ENCODE measurements at places on chromosomes 13 and 19.

GRCh38 chr19:46862503-46862834 lies 1.7 kb downstream of the ARHGAP35 start:
- H3K36me3 ChIP-seq = no peaks in the 10 kb centered on the region
- H3K27ac ChIP-seq = peak overlapping the region; percentile 96
- DNase-seq = no peak
- no peaks in the 10 kb centered on the region for H3K27me3 ChIP-seq

DNA sequence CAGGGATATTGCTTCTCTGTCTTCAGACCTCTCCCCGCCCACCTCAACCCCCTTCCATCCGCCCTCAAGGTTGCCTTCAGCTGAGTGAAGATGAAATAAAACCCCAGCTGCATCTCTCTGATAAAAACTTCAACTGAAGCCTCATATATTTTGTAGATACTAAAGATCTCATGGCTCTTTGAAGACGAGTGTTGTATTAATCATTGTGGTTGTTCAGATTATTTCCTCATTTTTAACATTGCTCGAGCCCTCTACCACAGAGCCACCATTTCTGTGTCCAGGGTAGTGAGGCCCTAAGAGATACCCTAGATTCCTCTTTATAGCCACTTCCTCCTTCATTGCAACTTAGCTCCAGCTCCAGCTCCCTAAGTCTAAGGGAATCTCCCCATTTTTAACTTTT lies 312.8 kb upstream of the ZNF507 start:
- no peaks in the 10 kb centered on the region for H3K4me1 ChIP-seq
- H3K36me3 ChIP-seq = no peaks in the 10 kb centered on the region
- no peak overlapping the region for H3K4me3 ChIP-seq
- DNase-seq = no peak
- H3K27me3 ChIP-seq = no peaks in the 10 kb centered on the region

GRCh38 chr13:80783926-80784565 lies 443.1 kb upstream of the SPRY2 start:
- no peaks in the 10 kb centered on the region for H3K27me3 ChIP-seq
- H3K27ac ChIP-seq = no peak overlapping the region
- H3K36me3 ChIP-seq = no peaks in the 10 kb centered on the region
- peaks cover 5% of the 10 kb centered on the region for H3K4me1 ChIP-seq
- H3K4me3 ChIP-seq = no peak overlapping the region
- no peak for DNase-seq

- H3K4me3 ChIP-seq = no peak overlapping the region
- DNase-seq = no peak
- no peaks in the 10 kb centered on the region for H3K27me3 ChIP-seq
- no peak overlapping the region for H3K27ac ChIP-seq
- H3K4me1 ChIP-seq = no peaks in the 10 kb centered on the region
- no peaks in the 10 kb centered on the region for H3K36me3 ChIP-seq
Observed at GRCh38 chr13:50200569-50200968, 185.3 kb downstream of the KCNRG start.

GRCh38 chr13:29805994-29806979 lies 44.1 kb downstream of the UBL3 start:
- H3K27ac ChIP-seq = no peak overlapping the region
- no peaks in the 10 kb centered on the region for H3K36me3 ChIP-seq
- no peak for DNase-seq
- no peak overlapping the region for H3K4me3 ChIP-seq
- peaks cover 79% of the 10 kb centered on the region for H3K4me1 ChIP-seq

- peaks cover 35% of the 10 kb centered on the region for H3K36me3 ChIP-seq
- H3K27me3 ChIP-seq = no peaks in the 10 kb centered on the region
- H3K4me1 ChIP-seq = no peaks in the 10 kb centered on the region
- DNase-seq = no peak
- H3K27ac ChIP-seq = no peak overlapping the region
- H3K4me3 ChIP-seq = no peak overlapping the region
Observed at GRCh38 chr13:110471833-110472162, 89.7 kb downstream of the RAB20 start.

- H3K4me1 ChIP-seq = no peaks in the 10 kb centered on the region
- no peaks in the 10 kb centered on the region for H3K36me3 ChIP-seq
- no peak overlapping the region for H3K4me3 ChIP-seq
- DNase-seq = no peak
- H3K27ac ChIP-seq = no peak overlapping the region
Observed at GRCh38 chr13:97491452-97491851, 57.5 kb downstream of the RAP2A start.

DNA sequence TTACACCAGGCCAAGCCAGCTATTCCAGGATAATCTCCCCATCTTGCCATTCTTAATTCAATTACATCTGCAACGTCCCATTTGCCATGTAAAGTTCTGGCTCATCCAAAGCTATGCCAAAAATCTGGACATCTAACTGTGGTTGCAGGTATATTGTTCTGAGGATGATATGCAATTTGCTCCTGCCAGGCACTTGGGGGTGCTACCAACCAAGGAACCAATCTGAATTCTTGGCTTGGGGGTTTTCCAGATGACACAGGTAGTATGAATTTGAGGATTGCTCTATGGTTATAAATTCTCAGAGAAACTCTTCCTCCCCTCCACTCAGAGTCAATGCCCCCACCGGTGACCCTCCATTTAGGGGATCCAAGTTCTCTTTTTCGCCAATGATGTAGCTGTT lies 33.0 kb downstream of the CRYL1 start:
- no peaks in the 10 kb centered on the region for H3K36me3 ChIP-seq
- no peak overlapping the region for H3K27ac ChIP-seq
- no peak for DNase-seq
- H3K4me3 ChIP-seq = no peak overlapping the region
- H3K4me1 ChIP-seq = peaks cover 7% of the 10 kb centered on the region

DNA sequence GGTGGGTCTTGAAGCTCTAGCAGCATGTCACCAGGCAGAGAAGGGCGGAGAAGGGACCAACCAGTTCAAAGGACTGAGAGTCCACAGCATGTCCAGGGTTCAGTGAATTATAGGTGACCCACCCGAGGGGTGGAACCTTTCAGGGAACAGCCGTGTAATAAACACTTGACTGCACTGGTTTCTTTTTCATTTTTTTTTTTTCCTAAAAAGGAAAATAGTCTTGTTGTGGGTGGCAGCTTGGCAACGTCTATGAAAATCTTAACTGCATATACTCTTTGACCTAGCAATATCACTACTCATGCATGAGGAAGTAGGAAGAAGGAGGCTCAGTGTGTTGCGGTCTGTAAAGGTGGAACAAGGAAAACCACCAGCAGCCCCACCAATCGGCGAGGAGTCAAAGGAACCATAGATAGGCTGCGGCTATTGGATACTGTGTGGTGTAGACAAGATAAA lies 13.0 kb upstream of the MYH14 start:
- H3K27ac ChIP-seq = no peak overlapping the region
- no peaks in the 10 kb centered on the region for H3K4me1 ChIP-seq
- DNase-seq = no peak

- no peaks in the 10 kb centered on the region for H3K4me1 ChIP-seq
- H3K27me3 ChIP-seq = no peaks in the 10 kb centered on the region
- no peak for DNase-seq
- H3K27ac ChIP-seq = no peak overlapping the region
- no peak overlapping the region for H3K4me3 ChIP-seq
- H3K36me3 ChIP-seq = no peaks in the 10 kb centered on the region
Observed at GRCh38 chr13:68588623-68589022, 1358.5 kb upstream of the PCDH9 start.

DNA sequence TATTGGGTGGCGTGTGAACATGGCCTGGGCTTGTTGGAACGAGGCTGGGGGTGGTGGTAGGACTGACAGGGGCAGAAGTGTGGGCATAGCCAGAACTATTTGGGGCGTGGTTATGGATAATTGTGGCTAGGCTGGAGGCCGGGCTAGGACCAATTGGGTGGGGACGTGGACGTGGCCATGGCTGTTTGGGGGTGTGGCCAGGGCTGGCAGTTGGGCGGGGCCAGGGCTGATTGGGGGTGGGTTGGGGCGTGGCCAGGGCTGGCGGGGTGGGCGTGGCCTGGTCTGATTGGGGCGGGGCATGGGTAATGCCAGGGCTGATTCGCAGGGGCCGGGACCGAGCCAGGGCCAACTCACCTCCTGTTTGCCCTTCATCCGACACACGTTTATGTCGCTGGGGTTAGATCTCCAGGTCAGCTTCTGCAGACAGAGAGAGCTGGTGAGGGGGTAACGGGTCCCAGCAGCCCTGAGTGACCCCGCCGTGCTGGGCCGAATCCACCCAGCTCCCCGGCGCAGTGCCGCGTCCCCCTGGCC lies 2.8 kb downstream of the SEMA6B start:
- no peaks in the 10 kb centered on the region for H3K36me3 ChIP-seq
- no peaks in the 10 kb centered on the region for H3K27me3 ChIP-seq
- no peak overlapping the region for H3K27ac ChIP-seq
- DNase-seq = no peak
- no peaks in the 10 kb centered on the region for H3K4me1 ChIP-seq

DNA sequence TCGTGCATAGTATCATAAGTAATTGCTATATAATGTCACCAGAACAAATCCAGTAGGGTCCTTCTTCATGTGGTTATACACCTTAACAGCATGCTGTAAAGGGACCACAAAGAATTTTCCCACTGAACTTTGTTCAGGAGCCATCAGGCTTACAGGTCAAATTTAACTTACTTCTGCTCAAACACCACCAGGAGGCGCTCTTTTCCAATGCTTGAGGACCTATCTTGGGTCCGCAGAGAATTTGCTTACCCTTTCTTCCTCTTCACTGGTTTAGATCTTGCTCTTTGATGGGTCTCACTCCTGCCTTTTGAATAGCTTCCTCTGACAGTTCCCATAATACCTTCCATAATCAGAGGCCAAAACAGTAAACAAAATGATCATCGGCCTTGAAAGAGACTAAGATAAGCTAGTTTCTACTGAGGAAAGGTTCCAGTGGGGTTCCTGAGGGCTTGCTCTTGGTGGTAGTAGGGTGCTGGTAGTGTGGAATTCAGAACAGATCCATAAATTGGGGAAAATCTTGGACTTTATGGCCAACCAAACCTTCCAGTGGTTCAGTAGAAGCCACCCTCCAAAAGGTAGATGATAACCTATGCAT lies 37.4 kb downstream of the SCGB2B2 start:
- H3K4me3 ChIP-seq = no peak overlapping the region
- H3K36me3 ChIP-seq = no peaks in the 10 kb centered on the region
- no peak overlapping the region for H3K27ac ChIP-seq
- no peaks in the 10 kb centered on the region for H3K4me1 ChIP-seq

DNA sequence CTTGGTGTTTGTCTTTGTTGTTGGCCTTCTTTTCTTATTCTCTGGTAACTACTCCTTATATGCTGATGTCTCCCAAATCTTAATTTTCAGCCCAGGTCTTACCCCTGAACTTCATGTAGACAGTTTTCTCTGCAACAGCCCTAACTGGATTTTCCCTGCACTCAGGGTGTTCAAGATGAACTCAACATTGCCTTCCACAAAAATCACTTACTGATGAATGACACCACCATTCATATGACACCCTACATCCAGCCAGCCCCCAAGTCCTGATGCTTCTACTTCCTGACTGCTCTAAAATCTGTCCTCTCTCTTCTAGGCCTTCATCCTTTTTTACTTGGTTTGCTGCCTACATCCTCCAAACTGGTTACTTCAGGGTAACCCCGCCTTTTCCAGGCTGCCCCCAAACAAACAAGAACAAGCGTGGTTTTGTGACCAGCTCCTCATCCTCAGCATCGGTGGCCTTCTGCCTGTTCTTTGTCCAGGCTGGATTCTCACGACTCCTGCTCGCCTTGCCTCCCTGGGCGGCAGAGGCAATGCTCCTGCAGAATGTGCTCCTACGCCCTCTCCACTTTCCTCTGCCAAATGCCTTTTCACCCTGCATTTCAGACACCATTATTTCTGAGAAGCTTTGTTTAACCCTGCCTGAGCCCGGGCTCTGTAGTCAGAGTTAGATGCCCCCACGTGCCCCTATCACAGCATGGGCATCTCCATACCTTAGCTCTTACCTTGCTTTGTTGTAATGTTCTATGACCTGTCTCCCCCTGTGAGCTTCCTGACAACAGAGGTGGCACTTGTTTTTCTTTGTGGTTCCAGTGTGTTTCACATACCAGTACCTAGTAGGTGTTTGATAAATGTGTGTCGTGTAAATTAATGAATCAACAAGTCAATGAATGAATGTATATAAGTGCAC lies 61.8 kb downstream of the WDFY2 start:
- no peak overlapping the region for H3K27ac ChIP-seq
- H3K27me3 ChIP-seq = no peaks in the 10 kb centered on the region
- no peaks in the 10 kb centered on the region for H3K36me3 ChIP-seq
- no peak overlapping the region for H3K4me3 ChIP-seq
- H3K4me1 ChIP-seq = peaks cover 36% of the 10 kb centered on the region

DNA sequence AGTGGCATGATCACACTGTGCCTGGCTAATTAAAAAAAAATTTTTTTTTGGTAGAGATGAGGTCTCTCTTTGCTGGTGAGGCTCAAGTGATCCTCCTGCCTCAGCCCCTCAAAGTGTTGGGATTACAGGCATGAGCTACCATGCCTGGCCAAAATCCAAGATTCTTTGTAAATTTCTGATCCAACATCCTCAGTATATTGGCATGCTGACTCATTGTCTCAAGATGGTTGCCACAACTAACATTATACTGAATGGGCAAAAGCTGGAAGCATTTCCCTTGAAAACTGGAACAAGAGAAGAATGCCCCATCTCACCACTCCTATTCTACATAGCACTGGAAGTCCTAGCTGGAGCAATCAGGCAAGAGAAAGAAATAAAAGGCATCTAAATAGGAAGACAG lies 100.0 kb downstream of the KLF5 start:
- no peaks in the 10 kb centered on the region for H3K27me3 ChIP-seq
- H3K4me1 ChIP-seq = no peaks in the 10 kb centered on the region
- no peak for DNase-seq
- H3K36me3 ChIP-seq = no peaks in the 10 kb centered on the region
- H3K27ac ChIP-seq = no peak overlapping the region

GRCh38 chr13:35876601-35877000 lies 254.6 kb downstream of the DCLK1 start:
- DNase-seq = no peak
- no peaks in the 10 kb centered on the region for H3K36me3 ChIP-seq
- peak overlapping the region; percentile 7 for H3K27ac ChIP-seq
- H3K4me1 ChIP-seq = peaks cover 5% of the 10 kb centered on the region
- H3K4me3 ChIP-seq = no peak overlapping the region

DNA sequence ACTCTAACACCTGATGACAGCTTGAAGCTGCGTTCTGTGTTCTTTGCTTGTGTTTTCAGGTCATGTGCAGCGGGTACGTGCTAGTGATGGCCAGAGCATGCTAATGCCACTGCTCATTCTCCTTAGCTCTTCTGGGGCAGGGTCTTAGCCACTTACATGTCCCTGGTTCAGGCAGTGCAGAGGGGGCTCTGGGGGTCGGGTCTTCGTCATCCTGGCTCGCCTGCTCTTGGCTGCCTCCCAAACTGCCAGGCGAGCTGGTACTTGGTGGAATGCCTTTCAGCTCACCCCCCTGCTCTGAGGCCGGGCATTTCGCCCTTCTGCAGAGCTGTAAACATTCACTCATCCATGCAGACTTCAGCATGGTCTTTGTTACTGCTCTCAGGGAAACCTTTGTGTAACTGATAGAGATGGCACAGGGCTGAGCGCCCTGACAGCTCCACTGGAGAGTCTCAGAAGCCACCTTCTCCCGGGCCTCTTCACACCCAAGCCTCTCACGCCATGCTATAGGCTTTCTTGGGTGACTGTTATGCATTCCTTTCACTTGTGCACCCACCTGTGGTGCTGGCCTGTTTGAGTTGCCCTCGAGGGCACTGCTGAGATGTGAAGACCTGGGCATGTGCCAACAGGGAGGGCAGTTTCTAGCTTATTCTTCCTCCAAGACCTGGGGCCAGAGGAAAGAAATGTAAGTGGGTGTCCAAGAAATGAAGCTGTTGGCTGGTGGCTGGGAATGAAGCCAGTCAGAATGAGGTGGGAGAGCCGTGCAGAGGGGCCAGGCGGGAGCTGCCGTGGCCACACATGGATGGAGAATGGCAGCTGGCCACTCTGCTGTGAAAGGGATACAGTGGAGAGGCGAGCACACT lies 24.4 kb downstream of the FAM124A start:
- no peak overlapping the region for H3K27ac ChIP-seq
- H3K36me3 ChIP-seq = no peaks in the 10 kb centered on the region

GRCh38 chr13:88764103-88764502 lies 1092.9 kb downstream of the SLITRK5 start:
- H3K4me3 ChIP-seq = no peak overlapping the region
- H3K4me1 ChIP-seq = no peaks in the 10 kb centered on the region
- DNase-seq = no peak
- no peak overlapping the region for H3K27ac ChIP-seq
